ENCODE measurements at places on chromosomes 13 and 19. TPM values are rescaled to one million over a fixed set of nuclear protein-coding genes. Genes with fewer than 3 reads are reported as not detected.

The N4BP2L1 gene
- 1.6 TPM for total RNA-seq

The LGI4 gene
- 0.10 TPM for total RNA-seq

The PGLYRP2 gene
- total RNA-seq = not detected

The MBD3L2 gene
- total RNA-seq = not detected

The KLHL1 gene
- total RNA-seq = not detected

The CFAP97D2 gene
- not detected for total RNA-seq

The ZNF610 gene
- 3.3 TPM for total RNA-seq

The SERP2 gene
- not detected for total RNA-seq

The KHSRP gene
- 180 TPM for total RNA-seq

The ZFP14 gene
- 2.0 TPM for total RNA-seq

The PCDH8 gene
- total RNA-seq = not detected

The LSR gene
- 0.29 TPM for total RNA-seq

The ADM5 gene
- 0.98 TPM for total RNA-seq

The PLK5 gene
- not detected for total RNA-seq

All from vein endothelial cell (primary cell).